ENCODE measurements at places on chromosomes 4 and X. TPM values are rescaled to one million over a fixed set of nuclear protein-coding genes. Genes with fewer than 3 reads are reported as not detected.

GRCh38 chrX:19370061-19370460 is 26.3 kb downstream of the PDHA1 start:
- H3K27ac ChIP-seq, result no peak overlapping the region
- no peaks in the 10 kb centered on the region for H3K27me3 ChIP-seq
- H3K36me3 ChIP-seq, result no peaks in the 10 kb centered on the region
- no peak for DNase-seq
- H3K4me1 ChIP-seq, result no peaks in the 10 kb centered on the region
- H3K4me3 ChIP-seq, result no peak overlapping the region

DNA sequence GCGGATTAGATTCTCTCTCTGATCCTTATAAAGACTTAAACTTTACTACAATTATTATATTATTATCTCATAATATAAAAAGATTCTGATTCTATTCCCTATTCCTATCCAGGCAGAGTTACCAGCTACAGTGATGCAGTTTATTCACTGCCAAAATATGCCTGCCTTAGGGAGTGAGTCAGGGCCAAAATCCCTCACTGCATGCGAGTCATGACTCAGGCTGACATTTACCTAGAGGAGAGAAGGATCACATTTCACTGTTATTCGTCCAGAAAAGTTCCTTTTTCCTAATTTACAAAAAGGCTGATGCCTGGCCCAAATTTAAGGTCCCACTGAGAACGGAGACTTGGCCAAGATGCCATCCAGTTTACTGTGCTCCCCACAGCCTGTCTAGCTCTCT is 168.5 kb upstream of the LDB2 start:
- H3K36me3 ChIP-seq, result no peaks in the 10 kb centered on the region
- no peak overlapping the region for H3K4me3 ChIP-seq
- DNase-seq, result peak; percentile 14
- H3K27me3 ChIP-seq, result no peaks in the 10 kb centered on the region
- H3K4me1 ChIP-seq, result peaks cover 3% of the 10 kb centered on the region
- H3K27ac ChIP-seq, result peak overlapping the region; percentile 49

DNA sequence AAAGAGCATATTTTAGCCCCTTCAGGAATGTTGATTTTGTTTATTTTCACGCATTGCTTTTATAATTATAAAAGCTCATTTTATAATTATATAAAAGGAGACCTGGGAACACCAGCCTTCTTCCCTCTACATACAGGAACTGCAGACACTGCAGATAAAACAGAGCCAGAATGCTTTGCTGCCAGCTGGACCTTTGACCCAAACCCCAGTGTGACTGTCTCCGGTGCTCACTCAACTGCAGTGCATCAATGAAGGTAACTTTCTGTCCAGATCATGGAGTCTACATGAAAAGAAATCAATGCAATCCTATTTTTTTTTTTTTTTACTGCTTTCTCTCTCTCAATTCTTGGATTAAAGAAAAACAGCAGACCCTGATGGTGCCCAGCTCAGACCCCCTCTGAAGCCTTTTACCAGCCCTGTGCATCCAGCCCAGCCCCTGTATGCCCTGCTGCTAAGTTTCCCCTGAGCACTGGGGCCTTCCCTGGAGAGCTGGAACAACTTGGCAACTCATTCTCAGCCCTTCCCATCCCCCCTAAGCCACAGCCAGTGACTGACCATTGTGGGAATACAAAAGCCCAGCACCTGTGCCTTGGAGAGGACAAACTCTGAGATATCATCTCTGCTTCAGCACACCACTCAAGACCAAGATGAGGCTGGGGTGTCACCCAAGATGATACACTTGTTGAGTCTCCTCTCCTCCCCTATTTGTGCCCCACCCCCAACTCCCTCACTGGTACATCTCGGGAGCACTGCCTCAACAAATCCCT is 182.1 kb downstream of the EVC2 start:
- H3K27me3 ChIP-seq, result no peaks in the 10 kb centered on the region
- no peak overlapping the region for H3K4me3 ChIP-seq
- no peak for DNase-seq

DNA sequence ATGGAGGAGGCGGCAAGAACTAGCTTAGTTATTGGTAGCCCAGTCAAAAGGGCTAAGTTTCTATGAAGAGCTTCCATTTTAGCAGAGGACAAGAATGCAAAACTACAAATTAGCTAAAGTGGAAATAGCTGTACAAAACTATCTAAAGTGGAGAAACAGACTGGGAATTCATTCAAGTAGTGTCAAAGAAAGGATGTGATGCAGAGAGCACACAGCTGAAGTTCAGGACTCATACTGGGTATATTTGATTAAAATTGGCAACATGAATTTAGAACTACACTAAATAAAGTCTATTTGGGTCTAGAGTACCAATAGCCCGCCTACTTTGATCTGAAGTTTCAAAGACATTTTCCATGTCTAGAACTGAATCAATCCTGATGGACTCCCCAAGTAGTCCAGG is 33.1 kb upstream of the GNRHR start:
- H3K27me3 ChIP-seq, result no peaks in the 10 kb centered on the region
- no peak overlapping the region for H3K4me3 ChIP-seq
- H3K4me1 ChIP-seq, result no peaks in the 10 kb centered on the region
- H3K36me3 ChIP-seq, result no peaks in the 10 kb centered on the region

The RFC1 gene
- total RNA-seq, result 39.5 TPM

GRCh38 chrX:136417806-136418205 is 69.9 kb upstream of the BRS3 start:
- no peak overlapping the region for H3K4me3 ChIP-seq
- no peak overlapping the region for H3K27ac ChIP-seq
- no peaks in the 10 kb centered on the region for H3K36me3 ChIP-seq
- H3K27me3 ChIP-seq, result no peaks in the 10 kb centered on the region
- H3K4me1 ChIP-seq, result no peaks in the 10 kb centered on the region

The TMEM156 gene
- not detected for total RNA-seq

DNA sequence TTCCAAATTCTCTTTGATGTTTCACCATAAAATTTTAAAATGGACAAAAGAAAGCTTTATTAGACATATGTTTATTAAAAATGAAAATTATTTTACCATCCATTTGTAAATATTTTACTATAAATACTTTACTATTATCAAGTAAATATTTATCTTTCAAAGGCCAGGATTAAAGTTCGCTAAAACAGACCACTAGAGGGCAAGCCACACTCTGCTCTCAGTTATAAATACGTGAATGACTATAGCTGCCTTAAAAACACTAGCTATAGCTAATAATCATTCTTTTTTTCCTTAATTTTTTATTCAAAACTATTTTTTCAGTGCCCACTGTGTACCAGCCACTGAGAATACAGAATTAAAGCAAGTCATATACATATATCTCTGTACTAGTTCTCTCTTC is 38.6 kb downstream of the UNC5C start:
- no peak overlapping the region for H3K4me3 ChIP-seq
- H3K4me1 ChIP-seq, result no peaks in the 10 kb centered on the region
- no peaks in the 10 kb centered on the region for H3K36me3 ChIP-seq
- DNase-seq, result no peak

The AREG gene
- total RNA-seq, result 4.0 TPM

DNA sequence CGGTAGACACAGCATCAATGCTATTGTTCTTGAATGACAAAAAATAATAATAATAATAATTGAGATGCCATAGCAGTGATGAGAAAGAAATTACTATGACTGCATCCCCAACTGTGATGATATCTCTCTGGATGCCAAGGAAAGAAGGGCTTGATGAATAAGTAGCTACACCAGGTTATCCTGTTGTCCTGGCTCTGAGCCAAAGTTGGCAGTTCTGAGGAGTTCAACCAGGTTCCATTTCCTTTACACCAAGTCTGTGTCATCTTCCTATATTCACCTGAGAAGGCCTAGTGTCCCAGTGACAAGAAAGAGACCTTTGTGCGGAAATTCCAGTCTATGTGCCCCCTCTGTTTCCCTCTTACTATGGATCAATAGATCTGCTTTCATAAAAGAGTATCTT is 3.4 kb upstream of the MAML3 start:
- H3K27ac ChIP-seq, result no peak overlapping the region
- H3K4me1 ChIP-seq, result no peaks in the 10 kb centered on the region

- no peaks in the 10 kb centered on the region for H3K4me1 ChIP-seq
- H3K36me3 ChIP-seq, result peaks cover 4% of the 10 kb centered on the region
- no peak overlapping the region for H3K4me3 ChIP-seq
- H3K27me3 ChIP-seq, result no peaks in the 10 kb centered on the region
- DNase-seq, result no peak
Measured at GRCh38 chrX:15680401-15680800, 15.8 kb upstream of the CLTRN start.

The SLC25A43 gene
- 26.6 TPM for total RNA-seq

The TMEM150C gene
- total RNA-seq, result 5.4 TPM

DNA sequence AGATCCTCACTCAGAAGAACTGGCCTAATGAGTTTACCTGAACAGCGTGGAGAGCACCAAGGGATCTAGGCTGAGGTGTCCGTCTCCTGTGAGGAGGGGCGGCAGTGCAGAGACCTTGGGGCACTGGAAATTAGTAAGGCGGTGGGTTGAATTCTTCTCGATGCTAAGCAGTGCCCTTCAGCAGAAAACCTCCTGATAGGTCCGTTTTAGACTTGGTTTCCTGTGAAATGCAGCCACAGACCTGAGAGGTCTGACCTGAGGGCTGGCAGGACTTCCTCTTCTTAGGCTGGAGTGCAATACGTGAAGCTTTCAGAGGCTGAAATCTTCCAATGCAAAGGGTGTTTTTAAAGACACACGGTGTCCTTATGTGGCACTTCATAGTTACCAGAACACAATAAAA is at the start of gene CLNK:
TSS of gene CLNK (minus strand) at position 138 of the 400 bp plus-strand sequence. CDS start 16,899 bp downstream, outside the sequence.
- H3K36me3 ChIP-seq, result no peaks in the 10 kb centered on the region
- H3K4me1 ChIP-seq, result no peaks in the 10 kb centered on the region
- DNase-seq, result no peak
- no peak within 1 kb of the TSS for H3K27ac ChIP-seq

The PCYT1B gene
- 0.21 TPM for total RNA-seq

GRCh38 chr4:5125321-5125720 is 74.0 kb downstream of the STK32B start:
- H3K36me3 ChIP-seq, result no peaks in the 10 kb centered on the region
- DNase-seq, result no peak
- H3K4me1 ChIP-seq, result no peaks in the 10 kb centered on the region
- H3K27ac ChIP-seq, result no peak overlapping the region

The SPANXD gene
- not detected for total RNA-seq

The SPANXA2 gene
- total RNA-seq, result not detected

The ASB5 gene
- not detected for total RNA-seq

DNA sequence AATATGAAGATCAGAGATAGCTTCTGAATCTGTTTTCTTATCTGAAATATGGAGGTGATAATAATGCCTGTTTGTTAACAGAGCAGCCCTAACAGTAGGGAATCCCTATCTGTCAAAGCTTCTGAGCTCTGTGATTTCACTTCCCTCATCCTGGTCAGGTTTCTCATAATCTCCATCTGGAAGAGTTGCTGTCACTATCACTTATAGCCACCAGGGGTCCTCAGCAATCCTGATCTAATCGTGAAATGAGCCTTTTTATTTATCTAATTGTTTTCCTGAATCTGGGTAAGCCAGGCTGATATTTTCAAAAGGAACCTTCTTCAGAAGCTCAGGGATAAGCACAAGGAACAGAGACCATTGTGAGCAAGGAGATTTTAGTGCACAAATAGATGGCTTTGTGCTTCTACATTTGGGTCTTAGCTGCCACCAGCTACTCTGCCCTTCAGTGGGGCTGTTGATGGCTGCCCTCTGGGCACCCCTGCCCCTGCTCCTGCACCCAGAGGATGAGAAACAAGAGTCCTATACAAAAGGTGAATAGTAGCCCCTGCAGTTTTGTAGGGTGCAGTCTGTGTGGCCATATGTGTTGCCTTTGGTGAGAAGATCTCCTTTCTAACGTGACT is 196.4 kb upstream of the RADX start:
- H3K4me3 ChIP-seq, result no peak overlapping the region
- H3K4me1 ChIP-seq, result no peaks in the 10 kb centered on the region
- no peak for DNase-seq
- no peak overlapping the region for H3K27ac ChIP-seq
- no peaks in the 10 kb centered on the region for H3K36me3 ChIP-seq

The PCDH10 gene
- 45.3 TPM for total RNA-seq
